ENCODE measurements at places on chromosomes 7 and 10. TPM values are rescaled to one million over a fixed set of nuclear protein-coding genes. Genes with fewer than 3 reads are reported as not detected.

- no peaks in the 10 kb centered on the region for H3K27me3 ChIP-seq
- H3K27ac ChIP-seq, result no peak overlapping the region
- no peak overlapping the region for H3K4me3 ChIP-seq
Observed at GRCh38 chr7:111953611-111954010, 252.6 kb downstream of the DOCK4 start.

Gene OR2A1
- not detected for total RNA-seq

GRCh38 chr7:7209412-7210050 lies 27.2 kb downstream of the C1GALT1 start:
- no peak for DNase-seq
- H3K4me1 ChIP-seq, result no peaks in the 10 kb centered on the region
- no peak overlapping the region for H3K27ac ChIP-seq
- no peak overlapping the region for H3K4me3 ChIP-seq
- no peaks in the 10 kb centered on the region for H3K27me3 ChIP-seq
- no peaks in the 10 kb centered on the region for H3K36me3 ChIP-seq

DNA sequence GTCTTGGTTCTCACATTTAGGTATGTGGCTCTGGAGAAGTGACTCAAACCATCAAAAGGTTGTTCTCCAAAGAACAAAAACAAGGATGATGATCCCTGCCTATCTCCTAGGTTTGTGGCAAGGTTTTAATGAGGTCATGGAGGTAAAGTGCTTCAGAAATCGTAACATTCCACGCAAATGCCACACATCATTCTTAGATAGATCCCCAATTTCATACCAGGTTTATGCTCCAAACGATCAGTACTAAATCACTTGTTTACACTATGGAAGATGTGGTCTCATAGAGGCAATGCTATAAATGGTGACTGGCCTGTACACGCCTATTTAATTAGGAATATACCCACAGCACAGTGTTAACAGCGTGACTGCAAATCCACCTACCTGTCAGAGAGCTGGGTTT lies 66.6 kb downstream of the MINDY3 start:
- H3K27ac ChIP-seq, result no peak overlapping the region
- DNase-seq, result no peak
- H3K4me1 ChIP-seq, result no peaks in the 10 kb centered on the region
- H3K36me3 ChIP-seq, result no peaks in the 10 kb centered on the region
- H3K27me3 ChIP-seq, result no peaks in the 10 kb centered on the region
- H3K4me3 ChIP-seq, result no peak overlapping the region

GRCh38 chr7:18320422-18320821 lies 175.1 kb upstream of the HDAC9 start:
- H3K27me3 ChIP-seq, result no peaks in the 10 kb centered on the region
- no peak overlapping the region for H3K4me3 ChIP-seq
- peak overlapping the region; percentile 2 for H3K27ac ChIP-seq
- no peak for DNase-seq
- H3K4me1 ChIP-seq, result no peaks in the 10 kb centered on the region
- no peaks in the 10 kb centered on the region for H3K36me3 ChIP-seq

GRCh38 chr10:12709000-12709401 lies 292.5 kb downstream of the CCDC3 start:
- no peaks in the 10 kb centered on the region for H3K27me3 ChIP-seq
- DNase-seq, result no peak
- peaks cover 52% of the 10 kb centered on the region for H3K4me1 ChIP-seq
- no peak overlapping the region for H3K4me3 ChIP-seq
- H3K36me3 ChIP-seq, result no peaks in the 10 kb centered on the region

Gene MOGAT3
- 31.7 TPM for total RNA-seq

Gene LSM5
- 18.3 TPM for total RNA-seq

Gene PDE6C
- not detected for total RNA-seq

Gene ANXA7
- 12.3 TPM for total RNA-seq

- H3K4me3 ChIP-seq, result no peak overlapping the region
- H3K27me3 ChIP-seq, result no peaks in the 10 kb centered on the region
- H3K36me3 ChIP-seq, result peaks cover 10% of the 10 kb centered on the region
- no peak for DNase-seq
Observed at GRCh38 chr7:107982918-107983389, 20.0 kb downstream of the LAMB1 start.

- DNase-seq, result no peak
- no peaks in the 10 kb centered on the region for H3K27me3 ChIP-seq
- H3K4me3 ChIP-seq, result no peak overlapping the region
- no peaks in the 10 kb centered on the region for H3K36me3 ChIP-seq
Observed at GRCh38 chr7:92794831-92795230, 41.5 kb downstream of the CDK6 start.

DNA sequence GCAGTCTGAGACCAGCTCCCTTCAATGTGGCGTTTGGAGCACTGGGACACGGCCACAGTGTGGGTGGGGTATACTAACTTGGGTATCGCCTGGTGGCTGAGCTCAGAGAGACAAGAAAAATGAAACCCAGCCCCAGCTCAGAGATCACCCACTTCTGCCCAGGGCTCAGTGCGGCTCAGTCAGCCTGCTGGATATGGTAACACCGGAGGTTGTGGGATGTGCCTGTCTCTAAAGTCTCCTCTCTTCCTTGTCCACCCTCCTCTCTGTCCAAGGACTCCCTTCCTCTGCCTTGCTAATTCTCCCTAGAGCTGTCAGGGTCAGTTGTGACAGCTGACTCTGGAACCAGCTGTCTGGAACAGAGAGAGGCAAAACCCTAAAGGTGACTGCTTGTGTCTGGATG lies 149.1 kb downstream of the PTPN20 start:
- no peaks in the 10 kb centered on the region for H3K36me3 ChIP-seq
- no peaks in the 10 kb centered on the region for H3K27me3 ChIP-seq
- H3K4me1 ChIP-seq, result no peaks in the 10 kb centered on the region
- H3K27ac ChIP-seq, result no peak overlapping the region
- no peak for DNase-seq
- no peak overlapping the region for H3K4me3 ChIP-seq

DNA sequence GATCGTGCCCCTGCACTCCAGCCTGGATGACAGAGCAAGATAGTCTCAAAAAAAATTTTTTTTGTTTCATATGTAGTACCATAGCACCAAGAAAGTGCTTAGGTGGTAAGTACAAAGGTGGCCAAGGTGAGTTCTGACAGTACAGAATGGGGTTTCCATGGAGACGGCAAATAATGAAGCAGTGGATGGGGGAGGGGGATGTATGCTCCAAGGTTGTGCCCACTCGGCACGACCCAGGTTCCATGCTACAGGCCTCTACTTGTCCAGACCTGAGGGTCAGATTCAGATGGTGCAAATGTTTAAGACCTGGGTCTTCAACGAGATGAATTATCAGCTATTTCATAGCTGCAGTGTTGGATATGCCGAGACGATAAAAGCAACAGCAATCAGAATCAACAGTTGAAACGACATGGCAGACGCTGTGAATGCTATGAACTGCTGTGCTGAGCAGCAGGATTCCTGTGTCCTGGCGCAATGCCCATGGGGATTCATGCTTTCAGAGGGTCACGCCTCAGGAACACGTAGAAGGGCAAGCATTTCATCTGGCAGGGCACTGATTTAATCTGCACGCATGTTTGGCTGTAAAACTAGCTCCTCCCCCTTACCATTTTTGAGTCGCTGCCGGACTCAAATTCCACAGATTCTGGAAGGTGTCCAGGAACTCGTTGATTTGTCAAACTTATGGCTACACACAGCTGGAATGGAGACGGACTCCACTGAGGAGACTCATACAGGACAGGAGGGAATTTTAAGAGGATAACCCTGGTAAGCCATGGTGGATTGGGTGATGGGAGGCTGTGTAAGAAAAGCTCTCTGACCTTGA lies 256.5 kb downstream of the FRMD4A start:
- DNase-seq, result peak; percentile 64
- H3K27ac ChIP-seq, result no peak overlapping the region
- no peaks in the 10 kb centered on the region for H3K36me3 ChIP-seq
- H3K4me1 ChIP-seq, result no peaks in the 10 kb centered on the region

GRCh38 chr10:1635340-1635739 lies 102.0 kb downstream of the ADARB2 start:
- no peak for DNase-seq
- H3K4me3 ChIP-seq, result no peak overlapping the region
- H3K36me3 ChIP-seq, result no peaks in the 10 kb centered on the region
- H3K27ac ChIP-seq, result no peak overlapping the region

DNA sequence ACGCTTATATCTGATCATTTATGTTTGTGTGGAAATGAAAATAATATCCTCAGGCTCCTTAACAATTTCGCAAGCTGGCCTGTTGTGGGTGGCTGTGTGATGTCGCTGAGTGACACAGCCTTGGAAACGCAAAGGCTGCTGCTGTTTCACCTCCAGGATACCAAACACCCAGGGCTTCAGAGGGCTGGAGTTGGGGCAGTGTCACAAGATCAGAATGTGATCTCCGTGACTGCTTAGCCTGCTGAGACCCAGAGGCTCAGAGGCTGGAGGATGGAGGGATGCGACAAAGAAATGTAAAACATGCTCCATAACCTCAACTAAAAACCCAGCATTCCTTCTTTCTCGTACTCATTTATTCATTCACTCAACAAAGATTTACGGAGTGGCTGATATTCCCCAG lies 37.2 kb upstream of the BMPER start:
- H3K27ac ChIP-seq, result no peak overlapping the region
- no peaks in the 10 kb centered on the region for H3K27me3 ChIP-seq
- H3K4me1 ChIP-seq, result no peaks in the 10 kb centered on the region
- H3K4me3 ChIP-seq, result no peak overlapping the region

- H3K4me1 ChIP-seq, result no peaks in the 10 kb centered on the region
- no peaks in the 10 kb centered on the region for H3K27me3 ChIP-seq
- DNase-seq, result no peak
- no peaks in the 10 kb centered on the region for H3K36me3 ChIP-seq
- H3K4me3 ChIP-seq, result no peak overlapping the region
Observed at GRCh38 chr10:86070278-86070677, 296.3 kb downstream of the GRID1 start.

- peaks cover 9% of the 10 kb centered on the region for H3K4me1 ChIP-seq
- no peaks in the 10 kb centered on the region for H3K36me3 ChIP-seq
- no peak overlapping the region for H3K4me3 ChIP-seq
- peak; percentile 57 for DNase-seq
- peak overlapping the region; percentile 85 for H3K27ac ChIP-seq
Observed at GRCh38 chr7:99380823-99381663, 6.5 kb downstream of the ARPC1B start.

- H3K27me3 ChIP-seq, result no peaks in the 10 kb centered on the region
- H3K36me3 ChIP-seq, result no peaks in the 10 kb centered on the region
- no peak overlapping the region for H3K27ac ChIP-seq
- peak; percentile 49 for DNase-seq
Observed at GRCh38 chr10:79400146-79401004, 45.0 kb downstream of the ZCCHC24 start.

DNA sequence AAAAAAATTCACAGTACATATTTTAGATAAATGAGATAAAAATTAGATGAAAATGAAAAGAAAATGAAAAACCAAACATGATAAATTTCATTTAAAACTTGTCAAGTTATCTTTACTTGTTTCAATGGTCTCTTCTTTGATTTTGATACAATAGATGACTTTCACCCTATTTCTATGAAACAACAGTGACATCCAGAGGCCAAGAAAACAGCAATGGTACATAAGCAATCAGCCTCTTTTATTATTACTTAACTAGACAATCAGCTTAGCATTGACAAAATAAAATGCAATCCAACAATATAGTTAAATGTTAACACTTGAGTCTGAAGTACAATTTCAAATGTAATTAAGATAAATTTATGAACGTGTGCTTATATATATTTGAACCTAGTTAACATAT lies 74.8 kb upstream of the GPR37 start:
- no peak overlapping the region for H3K4me3 ChIP-seq

Gene TET1
- total RNA-seq, result 1.5 TPM

DNA sequence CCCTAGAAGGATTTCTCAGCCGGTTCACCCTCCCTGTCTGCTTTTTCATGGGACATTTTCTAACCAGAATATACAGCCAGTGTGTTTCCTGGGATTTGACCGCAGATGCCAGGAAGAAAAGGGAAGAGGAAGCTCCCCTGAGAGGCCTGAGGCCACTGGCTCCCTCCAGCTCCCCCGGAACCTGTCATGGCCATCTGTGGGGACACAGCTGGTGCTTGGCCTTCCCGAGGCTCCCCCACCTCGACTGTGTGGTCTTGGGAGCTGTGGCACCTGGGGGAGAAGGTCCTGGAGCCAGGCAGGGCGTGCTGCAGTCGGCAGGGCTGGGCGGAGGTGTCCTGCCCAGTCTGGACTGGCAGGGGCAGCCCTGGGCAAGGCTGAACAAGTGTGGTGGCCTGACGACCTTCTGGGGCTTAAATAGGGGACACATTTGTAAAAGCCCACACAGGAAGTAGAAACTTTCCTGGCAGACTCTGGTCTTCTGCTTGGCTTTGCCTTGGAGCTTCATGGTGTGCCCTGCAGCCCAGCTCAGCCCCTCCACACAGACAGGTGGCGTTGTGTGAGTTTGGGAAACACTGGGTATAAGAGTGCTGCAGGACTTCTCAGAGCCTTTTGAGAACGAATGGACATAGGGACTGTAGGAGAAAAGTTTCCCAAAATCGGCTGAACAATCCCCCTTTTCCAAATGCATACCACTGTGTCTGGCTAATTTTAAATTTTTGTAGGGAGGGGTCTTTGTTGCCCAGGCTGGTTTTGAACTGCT lies 6.8 kb downstream of the BRI3 start:
- H3K36me3 ChIP-seq, result peaks cover 15% of the 10 kb centered on the region
- H3K27ac ChIP-seq, result peak overlapping the region; percentile 25
- H3K4me3 ChIP-seq, result no peak overlapping the region
- H3K4me1 ChIP-seq, result peaks cover 63% of the 10 kb centered on the region
- DNase-seq, result no peak

Gene SPDYE2B
- not detected for total RNA-seq

Gene PILRB
- total RNA-seq, result 80.0 TPM

Gene GPR37
- total RNA-seq, result 1.1 TPM

DNA sequence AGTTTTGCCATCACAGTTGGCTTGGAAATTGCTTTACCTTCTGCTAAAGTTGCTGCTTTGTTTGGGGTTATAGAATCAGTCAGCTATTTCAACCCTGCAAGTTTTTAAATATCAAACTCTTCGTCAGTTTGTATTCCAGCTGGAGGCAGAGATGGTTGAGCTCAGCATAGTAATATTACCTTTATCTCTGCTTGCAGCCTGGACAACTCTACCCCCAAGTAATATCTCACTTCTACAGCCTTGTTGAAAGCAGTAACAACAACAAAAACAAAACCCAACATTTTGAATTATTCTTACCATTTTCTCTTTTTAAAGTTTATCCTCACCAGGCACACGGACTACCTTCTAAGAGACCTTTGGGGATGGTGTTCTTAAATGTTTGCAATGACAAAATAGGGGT lies 239.1 kb upstream of the PHF14 start:
- H3K4me3 ChIP-seq, result no peak overlapping the region
- H3K36me3 ChIP-seq, result no peaks in the 10 kb centered on the region
- no peaks in the 10 kb centered on the region for H3K4me1 ChIP-seq
- DNase-seq, result no peak
- H3K27ac ChIP-seq, result no peak overlapping the region

Gene ELMO1
- total RNA-seq, result 80.8 TPM

DNA sequence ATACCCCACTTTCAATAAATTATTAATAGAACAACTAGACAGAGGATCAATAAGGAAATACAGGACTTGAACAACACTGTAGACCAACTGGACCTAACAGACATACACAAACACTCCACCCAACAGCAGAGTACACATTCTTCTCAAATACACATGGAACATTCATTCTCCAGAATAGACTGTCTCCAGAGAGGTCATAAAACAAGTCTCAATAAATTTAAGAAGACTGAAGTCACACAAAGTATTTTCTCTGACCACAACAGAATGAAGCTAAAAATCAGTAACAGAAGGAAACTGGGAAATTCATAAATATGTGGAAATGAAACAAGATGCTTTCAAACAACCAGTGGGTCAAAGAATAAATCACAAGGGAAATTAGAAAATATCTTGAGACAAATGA lies 119.8 kb downstream of the SMURF1 start:
- peaks cover 36% of the 10 kb centered on the region for H3K4me1 ChIP-seq
- no peak for DNase-seq
- H3K36me3 ChIP-seq, result peaks cover 9% of the 10 kb centered on the region
- no peak overlapping the region for H3K4me3 ChIP-seq
- H3K27me3 ChIP-seq, result no peaks in the 10 kb centered on the region
- peak overlapping the region; percentile 29 for H3K27ac ChIP-seq

Data from transverse colon (tissue), 4 donors.